ENCODE measurements at places on chromosomes 4 and X.

DNA sequence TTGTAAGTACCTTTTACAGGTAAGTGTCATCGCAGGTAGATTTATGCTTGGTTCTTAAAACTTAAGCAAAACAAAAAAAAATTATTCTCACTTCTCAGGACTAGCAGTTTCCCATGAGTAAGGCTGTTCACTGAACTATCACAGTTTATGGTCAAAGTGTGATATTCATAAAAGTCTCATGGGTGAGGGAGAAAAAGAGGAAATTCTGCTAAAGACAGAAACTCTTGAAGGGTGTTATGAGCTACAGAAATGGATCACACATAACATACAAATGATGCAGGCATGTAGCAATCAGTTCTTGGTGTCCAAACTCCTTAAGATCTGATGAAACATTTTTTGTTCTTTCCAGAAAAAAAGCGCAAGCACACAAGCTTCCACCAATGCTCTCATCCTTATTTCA is 8.5 kb downstream of the RAB9A start:
- peak; percentile 70 for DNase-seq

- DNase-seq, result peak; percentile 69
Measured at GRCh38 chr4:159016593-159017024, 86.3 kb upstream of the RAPGEF2 start.

- no peak for DNase-seq
Measured at GRCh38 chrX:75118296-75118695, 37.8 kb downstream of the ABCB7 start.

GRCh38 chrX:131067216-131067615 is 9.1 kb downstream of the ARHGAP36 start:
- DNase-seq, result no peak

GRCh38 chr4:134408897-134409296 is 207.3 kb upstream of the PABPC4L start:
- DNase-seq, result no peak

GRCh38 chrX:132216806-132217202 is 2.4 kb downstream of the RAP2C start:
- DNase-seq, result peak; percentile 45

- DNase-seq, result no peak
Measured at GRCh38 chrX:94058728-94059382, 384.8 kb downstream of the FAM133A start.

GRCh38 chr4:58301376-58301999 is 1191.3 kb upstream of the IGFBP7 start:
- no peak for DNase-seq

DNA sequence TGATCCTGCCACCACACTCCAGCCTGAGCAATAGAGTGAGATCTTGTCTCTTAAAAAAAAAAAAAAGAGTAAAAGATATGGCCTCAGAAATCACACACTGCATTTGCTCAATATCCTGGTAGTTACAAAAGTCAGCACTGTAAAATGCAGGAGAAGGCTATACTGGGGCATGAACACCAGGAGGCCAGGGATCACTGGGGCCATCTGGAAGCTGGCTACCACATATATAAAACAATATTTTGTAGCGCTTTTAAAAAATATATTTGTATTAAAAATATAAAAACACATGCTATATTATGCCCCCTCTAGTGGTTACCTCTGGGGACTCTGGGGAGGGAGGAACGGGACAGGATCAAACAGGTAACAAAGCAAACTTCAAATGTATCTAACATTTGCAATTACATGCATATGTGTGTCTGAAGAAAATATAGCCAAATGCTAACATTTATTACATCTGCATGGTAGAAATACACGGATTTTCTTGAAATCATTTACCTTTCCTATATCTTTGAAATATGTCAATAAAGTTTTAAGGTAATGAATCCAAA is 4.0 kb downstream of the C4orf46 start:
- DNase-seq, result peak; percentile 36

DNA sequence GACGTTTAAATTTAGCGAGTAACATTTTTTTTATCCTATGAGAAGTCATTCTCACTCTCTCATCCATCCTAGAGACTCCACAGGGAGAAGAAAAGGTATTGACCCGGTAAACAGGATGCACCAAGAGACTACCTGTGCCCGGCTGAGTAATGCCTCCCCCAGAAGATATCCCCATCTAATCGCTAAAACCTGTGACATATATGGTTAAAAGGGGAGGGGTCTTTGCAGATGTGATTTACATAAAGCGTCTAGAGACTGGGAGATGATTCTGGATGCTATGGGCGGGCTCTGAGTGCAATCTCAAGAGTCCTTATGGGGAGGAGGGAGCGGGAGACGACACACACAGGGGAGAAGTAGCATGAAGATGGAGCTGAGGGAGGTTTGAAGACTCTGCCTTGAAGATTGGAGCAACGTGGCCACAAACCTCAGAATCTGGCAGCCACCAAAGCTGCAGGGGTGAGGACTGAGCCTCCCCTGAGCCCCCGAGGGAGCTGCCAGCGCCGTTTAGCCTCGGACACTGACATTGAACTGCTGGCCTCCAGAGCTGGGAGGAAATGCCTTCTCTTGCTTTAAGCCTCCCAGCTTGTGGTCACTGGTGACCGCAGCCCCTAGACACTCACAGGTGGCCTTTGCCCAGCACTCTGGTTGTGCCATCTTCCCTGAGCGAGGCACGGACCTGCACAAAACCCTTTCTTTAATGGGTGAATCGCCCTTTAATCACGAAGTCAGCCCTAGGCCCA is 11.2 kb downstream of the ABLIM2 start:
- no peak for DNase-seq

- DNase-seq, result no peak
Measured at GRCh38 chrX:19827088-19827487, 60.3 kb downstream of the SH3KBP1 start.
